ENCODE measurements at places on chromosomes 4 and X.

DNA sequence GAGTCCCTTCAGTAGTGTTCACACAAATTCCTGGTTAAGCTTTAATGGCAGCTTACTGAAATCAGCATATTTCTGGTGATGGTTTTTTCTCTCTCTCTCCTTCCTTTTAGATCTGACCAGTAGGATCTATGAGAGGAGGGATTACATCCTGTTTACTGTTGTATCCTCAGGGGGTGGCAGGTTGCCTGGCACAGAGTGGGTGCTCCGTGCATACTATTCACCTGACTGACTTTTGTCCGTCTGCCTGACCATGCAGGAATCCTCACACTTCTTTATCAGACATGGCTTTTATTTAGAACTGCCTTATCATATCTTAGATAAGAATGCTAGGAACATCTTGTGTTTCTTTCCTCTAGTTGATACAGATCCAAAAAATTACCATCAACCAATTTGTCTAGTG, 29.6 kb downstream of the MCUB start:
- DNase-seq = no peak

GRCh38 chrX:131746491-131746968, 202.7 kb downstream of the OR13H1 start:
- no peak for DNase-seq

GRCh38 chrX:97215186-97215585, 331.5 kb downstream of the RPA4 start:
- no peak for DNase-seq

- DNase-seq = no peak
Observed at GRCh38 chr4:17762726-17763125, 18.7 kb downstream of the FAM184B start.

DNA sequence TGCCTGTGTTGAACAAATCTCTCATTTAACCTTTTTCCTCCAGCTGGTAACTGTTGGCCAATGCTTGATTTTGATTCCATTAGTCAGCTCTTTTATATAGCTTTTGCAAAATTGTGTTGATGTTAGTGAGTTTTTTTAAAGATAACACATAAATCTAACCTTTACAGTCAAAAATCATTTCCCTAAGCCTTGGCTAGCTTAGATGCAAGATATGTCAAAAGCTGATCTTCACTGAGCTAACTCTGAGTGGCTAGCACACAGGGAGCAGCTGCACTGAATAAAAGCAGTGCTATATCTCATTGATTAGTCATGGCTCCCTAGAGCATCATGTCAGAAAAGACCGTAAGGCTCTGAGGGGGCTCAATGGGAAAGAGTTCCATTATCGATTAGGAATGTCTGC, 78.7 kb downstream of the PPARGC1A start:
- DNase-seq = no peak

DNA sequence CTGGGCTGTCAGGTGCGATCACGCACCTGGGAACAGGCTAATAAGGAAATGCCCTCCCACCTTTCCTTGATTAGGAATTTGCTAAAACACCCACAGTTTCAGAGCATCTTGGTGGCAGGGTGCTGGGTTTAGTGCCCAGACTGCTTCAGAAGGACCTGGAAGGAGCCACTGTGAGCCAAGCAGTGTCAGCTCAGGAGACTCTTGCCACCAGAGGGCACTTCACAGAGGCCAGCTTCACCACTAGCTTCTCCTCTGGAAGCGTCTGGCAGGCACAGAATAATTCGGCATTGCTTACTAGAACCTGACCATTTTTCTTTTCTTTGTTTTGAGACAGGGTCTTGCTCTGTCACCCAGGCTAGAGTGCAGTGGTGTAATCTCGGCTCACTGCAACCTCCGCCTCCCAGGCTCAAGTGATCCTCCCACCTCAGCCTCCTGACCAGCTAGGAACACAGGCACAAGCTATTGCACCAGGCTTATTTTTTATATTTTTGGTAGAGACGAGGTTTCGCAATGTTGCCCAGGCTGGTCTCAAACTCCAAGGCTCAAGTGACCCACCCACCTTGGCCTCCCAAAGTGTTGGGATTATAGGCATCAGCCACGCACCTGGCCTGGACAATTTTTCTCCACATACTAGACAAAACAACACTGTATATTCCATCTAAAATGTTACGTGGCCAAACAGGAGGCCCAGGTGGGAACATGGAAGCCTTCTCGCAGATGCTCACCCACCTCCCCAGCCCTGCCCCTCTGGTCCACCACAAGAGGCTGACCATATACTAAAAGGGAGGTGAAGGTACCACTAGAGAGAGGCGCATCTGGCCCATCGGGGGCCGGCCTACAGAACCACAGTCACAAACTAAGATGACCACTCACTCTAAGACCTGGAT, 14.1 kb downstream of the NOP14 start:
- DNase-seq = no peak

DNA sequence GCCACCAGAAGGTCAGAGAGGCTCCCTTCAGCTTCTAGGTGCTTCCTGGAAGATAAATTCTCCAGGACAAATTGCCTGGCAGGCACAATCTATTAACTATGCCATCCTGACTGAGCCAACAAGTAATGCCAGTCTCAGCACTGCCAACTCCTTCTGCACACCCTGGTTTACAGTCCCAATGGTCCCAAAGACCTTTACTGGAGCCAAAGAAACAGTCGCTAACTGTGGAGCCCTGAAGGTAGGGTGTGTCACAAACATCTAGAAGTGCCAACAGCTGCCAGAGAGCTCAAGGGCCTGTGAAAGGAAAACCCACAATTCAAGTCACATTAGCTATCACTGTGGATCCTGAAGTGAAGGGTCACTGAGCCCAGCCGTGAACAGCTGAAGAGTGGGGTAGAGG, 34.9 kb upstream of the CITED1 start:
- DNase-seq = no peak

- no peak for DNase-seq
Observed at GRCh38 chr4:133385161-133385954, 236.3 kb downstream of the PCDH10 start.

GRCh38 chr4:30538794-30539193, 181.4 kb upstream of the PCDH7 start:
- DNase-seq = no peak

DNA sequence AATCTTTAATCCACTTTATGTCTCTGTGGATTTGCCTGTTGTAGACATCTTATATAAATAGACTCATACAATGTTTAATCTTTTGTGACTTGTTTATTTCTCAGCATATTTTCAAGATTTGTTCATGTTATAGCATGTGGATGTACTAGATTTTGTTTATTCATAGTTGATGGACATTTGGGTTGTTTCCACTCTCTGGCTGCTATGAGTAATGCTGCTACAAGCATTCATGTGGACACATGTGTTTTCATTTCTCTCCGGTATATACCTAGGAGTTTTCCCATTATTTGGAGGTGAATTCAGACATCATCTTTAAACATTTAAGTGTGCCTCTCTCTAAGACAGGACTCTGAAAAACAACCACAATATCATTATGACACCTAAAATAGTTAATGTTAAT, 2.3 kb downstream of the IKBKG start:
- DNase-seq = no peak

DNA sequence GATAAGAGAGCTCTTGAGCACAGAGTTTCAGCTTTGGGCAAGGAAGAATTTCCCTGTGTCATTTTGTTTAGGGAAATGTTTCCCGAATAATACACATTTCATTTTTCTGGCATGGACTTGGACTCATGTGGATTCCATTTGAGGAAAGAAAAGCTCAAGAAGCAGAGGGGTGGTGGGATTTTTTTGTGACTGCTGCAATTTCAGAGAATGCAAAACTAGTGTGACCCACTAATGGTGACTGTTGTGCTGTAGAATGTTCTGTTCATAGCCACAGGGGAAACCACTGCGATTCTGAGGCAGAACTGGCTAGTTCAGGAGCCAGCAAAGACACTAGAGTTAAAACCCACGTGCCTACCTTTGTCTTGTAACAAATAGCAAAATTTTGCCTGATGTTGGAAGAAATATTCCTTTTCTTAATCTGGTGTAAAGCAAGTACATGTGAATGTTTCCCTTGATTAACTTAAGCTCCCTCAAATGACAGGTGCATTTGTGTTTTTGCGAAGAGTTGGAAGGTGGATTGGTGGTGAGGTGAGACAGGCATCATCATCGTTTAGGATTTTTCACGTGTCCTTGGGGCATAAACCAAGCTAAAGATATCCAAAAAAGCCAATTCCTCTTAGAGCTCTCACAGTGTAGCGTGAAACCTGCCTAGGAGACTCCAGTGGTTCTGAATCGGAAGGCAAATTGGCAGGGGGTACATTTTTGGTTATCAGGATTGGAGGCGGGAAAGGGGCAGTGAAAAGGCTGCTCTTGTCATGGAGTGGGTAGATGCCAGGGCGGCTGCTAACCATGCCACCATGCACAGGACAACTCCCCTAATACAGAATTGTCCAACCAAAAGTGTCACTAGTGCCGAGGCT, 38.0 kb upstream of the FAM9C start:
- no peak for DNase-seq

DNA sequence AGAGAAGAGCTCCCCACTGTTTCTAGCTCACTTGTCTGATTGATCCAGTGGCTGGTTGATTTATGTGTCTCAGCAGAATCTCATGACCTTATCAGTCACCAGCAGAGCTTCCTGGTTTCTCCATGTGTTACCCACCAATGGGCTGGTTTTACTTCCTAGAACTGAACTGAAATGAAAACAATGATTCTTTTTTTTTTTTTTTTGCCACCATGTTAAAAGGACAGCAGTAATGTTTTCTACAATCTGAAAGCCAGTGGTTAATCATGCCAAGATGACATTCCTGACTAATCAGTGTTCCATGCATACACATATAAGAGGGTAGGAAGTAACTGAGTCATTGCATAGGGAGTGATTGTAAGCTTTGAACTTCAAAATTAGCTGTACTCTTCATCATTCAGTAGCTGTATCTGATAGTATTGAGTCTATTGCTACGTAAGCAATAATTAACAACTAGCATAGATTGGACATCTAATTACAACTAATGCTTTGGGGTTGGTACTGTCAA, 67.7 kb downstream of the SLC4A4 start:
- DNase-seq = no peak

GRCh38 chr4:14070289-14070880, 442.9 kb upstream of the BOD1L1 start:
- no peak for DNase-seq

GRCh38 chr4:94345969-94346368, 3.3 kb upstream of the HPGDS start:
- no peak for DNase-seq

GRCh38 chr4:7569810-7570783, 135.4 kb upstream of the PSAPL1 start:
- DNase-seq = no peak

GRCh38 chrX:98448524-98448923, 1564.8 kb downstream of the RPA4 start:
- DNase-seq = no peak

DNA sequence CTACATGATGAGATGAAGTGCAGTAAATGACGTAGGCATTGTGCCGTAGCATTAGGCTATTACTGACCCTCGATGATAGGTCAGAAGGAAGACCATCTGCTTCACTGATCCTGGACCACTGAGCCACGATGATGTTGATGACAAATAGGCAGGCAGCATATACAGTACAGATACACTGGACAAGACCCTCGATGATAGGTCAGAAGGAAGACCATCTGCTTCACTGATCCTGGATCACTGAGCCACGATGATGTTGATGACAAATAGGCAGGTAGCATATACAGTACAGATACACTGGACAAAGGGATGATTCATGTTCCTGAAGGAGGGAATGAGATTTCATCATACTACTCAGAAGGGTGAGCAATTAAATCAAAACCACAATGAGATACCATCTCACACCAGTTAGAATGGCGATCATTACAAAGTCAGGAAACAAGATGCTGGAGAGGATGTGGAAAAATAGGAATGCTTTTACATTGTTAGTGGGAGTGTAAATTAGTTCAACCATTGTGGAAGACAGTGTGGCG, 50.9 kb downstream of the BEND4 start:
- DNase-seq = no peak

GRCh38 chrX:15497865-15498264, 2.7 kb upstream of the BMX start:
- no peak for DNase-seq

GRCh38 chr4:158826882-158827281, 58.1 kb downstream of the FNIP2 start:
- DNase-seq = no peak

DNA sequence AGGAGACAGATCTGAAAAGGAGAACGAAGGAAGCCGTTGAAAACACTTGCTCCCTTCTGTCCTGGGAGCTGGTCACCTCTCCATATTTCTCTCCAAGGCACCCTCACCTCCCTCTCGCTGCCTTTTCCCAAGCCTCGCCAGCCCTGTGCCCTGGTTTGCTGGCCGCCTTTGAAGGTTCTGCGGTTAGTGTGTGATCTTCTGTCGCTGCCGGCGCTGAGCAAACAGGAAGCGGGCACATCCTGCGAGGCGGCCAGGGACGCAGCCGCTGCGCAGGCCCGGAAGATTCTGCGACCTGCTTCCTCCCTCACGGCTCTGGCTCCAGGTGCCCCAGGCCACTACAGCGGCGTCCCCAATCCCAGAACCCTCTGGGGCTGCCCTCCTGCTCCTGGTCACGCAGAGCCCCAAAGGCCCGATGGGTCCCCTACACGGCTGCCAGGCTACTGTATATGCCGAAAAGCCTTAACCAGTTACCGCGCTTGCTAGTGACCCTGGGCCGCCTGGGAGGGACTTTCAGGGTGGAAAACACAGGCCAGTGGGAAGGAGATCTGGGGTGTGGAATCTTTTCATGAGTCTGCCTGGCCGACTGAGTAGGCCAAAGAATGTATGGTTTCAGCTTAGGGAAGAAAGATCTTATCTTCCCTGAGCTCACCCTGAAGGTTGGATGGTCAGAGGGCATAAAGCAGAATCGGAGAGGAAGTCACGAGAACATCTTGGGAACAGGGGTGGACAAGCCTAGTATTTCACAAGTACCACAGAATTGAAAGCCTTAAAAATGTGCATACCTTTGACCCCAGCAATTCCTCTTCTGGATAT, 2.3 kb upstream of the SASH3 start:
- DNase-seq = peak; percentile 6

DNA sequence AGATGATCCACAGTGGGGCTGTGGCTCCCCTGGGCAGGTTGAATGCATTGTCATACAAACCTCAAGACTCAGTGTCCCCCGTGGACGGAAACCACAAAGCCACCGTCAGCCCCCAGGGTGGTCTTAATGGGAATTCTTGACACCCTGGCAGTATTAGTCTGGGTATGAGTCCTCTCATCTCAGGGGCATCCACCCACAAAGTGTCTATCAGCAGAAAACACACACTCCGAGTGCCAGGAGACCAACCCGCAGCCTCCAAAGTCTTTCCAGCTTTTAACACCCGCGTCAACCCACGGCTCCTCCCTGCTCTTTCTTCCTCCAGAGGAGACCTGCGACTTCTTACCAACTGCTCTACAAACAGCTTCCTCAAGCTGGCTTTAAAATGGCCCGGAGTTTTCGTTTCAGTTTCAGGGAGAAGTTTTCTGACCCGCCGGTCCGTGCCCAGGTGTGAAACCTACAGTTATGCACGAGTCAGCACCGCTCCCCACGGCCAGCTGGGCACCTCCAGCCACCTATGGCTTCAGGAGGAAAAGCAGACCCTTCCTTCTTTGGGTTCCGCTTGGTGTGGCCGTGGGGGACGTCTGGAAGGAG, 14.4 kb upstream of the ASMTL start:
- DNase-seq = no peak
